ENCODE measurements at places on chromosomes 5 and 9.

DNA sequence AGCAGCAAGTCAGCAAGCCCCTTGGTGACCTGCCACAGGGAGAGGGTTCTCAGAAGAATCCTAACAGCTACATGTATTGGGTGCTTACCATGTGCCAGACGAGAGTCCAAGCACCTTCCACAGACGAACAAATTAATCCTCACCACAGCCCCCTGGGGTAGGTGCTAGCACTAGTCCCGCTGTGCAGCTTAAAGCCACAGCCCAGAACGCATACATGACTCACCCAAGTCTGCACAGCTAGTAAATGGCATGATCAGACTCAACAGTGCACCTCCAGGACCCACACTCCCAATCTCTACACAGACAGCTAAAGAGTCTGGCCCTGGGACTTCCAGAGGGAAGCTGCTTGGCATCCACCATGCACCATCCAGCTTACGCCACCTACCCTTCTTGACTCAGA, 111.5 kb downstream of the PAX5 start:
- no peak for ATAC-seq

GRCh38 chr9:22170556-22170955, 161.5 kb upstream of the CDKN2B start:
- no peak for ATAC-seq

- ATAC-seq, result no peak
Measured at GRCh38 chr9:87276327-87276841, 221.3 kb upstream of the DAPK1 start.

DNA sequence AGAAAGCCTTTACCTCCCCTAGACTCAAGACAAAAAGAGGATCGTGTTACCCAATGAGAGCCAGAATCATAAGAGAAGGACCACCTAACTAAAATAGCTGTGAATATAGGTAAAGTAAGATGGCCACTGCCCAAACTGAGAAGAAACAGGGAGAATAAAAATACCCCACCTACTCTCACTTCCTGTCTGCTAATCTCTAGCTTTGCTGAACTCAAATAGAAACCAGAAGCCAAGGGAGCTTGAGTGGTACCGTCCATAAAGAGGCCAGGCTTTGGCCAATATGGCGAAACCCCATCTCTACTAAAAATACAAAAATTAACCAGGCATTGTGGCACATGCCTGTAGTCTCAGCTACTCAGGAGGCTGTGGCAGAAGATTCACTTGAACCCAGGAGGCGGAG, 123.0 kb upstream of the FST start:
- ATAC-seq, result no peak

GRCh38 chr5:124310453-124310852, 436.0 kb downstream of the ZNF608 start:
- no peak for ATAC-seq

DNA sequence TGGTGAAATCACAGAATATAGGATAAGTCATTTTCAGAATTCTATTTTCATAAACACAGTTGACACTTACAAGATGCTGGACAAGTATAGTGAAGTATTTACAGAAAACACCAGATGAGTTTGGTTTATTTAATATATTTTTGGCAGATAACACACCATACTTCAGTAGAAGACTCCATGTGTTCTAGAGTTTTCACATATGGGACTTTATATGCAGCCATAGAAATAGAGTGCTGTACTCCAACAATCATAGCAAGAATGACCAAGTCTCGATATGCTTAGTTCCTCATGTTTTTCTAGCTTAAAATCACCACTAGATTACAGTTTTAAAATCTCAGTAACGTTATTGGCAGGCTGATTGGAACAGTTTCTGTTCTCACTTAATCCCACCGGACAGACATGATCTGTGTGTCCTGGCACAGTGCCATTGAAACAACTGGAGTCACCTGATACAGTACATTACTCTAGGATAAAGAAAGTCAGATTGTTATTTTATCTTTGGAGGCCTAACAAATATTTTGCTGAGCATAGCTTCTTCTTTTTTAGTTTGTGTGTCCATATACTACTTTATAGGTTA, 45.8 kb upstream of the ERBIN start:
- no peak for ATAC-seq

DNA sequence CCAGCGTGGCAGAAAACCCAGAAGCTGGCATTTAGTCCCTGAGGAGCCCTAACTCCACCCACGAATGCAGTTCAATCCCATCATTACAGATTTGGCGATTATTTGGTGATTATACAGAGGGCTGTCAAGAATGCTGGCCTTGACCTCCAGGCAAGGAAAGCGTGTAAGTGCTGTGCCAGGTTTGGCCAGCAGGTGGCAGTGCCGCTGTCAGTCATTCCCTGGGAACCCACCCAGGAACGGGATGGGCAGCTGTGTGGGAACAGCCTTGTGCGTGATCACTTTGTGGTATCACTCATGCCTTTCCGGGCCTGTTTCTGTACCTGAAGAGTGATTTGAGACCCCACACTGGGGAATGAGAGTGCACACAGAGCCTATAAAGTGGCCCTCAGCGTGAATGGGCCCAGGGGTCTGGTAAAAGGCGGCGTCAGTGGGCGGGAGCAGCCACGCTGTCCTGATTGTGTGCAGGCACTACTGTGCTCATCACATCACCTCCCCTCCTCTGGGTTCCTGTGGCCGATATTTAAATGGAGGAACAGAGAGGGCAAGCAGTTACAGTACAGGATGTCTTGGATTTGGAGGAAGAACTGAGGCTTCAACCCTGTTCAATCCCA, 215.6 kb downstream of the ROR2 start:
- ATAC-seq, result no peak

DNA sequence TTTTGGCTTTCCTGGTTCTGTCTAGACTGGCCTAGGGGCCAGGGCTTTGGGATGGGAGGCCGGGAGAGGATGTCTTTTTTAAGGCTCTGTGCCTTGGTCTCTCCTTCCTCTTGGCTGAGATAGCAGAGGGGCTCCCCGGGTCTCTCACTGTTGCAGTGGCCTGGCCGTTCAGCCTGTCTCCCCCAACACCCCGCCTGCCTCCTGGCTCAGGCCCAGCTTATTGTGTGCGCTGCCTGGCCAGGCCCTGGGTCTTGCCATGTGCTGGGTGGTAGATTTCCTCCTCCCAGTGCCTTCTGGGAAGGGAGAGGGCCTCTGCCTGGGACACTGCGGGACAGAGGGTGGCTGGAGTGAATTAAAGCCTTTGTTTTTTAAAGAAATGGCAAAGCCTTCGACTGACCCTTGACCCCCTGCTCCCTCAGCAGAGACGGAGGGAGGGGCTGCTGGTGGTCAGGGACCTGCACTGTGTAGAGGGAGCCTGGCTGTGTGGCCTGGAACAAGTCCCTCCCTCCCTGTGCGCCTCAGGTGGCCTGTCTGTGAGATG, 11.1 kb downstream of the FPGS start:
- ATAC-seq, result no peak

GRCh38 chr9:1120500-1121165, 70.5 kb downstream of the DMRT2 start:
- ATAC-seq, result no peak

All from activated CD4-positive, CD25-positive, alpha-beta regulatory T cell treated with anti-CD3 and anti-CD28 coated beads, Interleukin-2, amount 50 U/mL, for 24 hours (primary cell).